ENCODE measurements at places on chromosomes 13 and 19.
A peak's percentile ranks its signal among the peaks of the same experiment; 100 is the strongest.

DNA sequence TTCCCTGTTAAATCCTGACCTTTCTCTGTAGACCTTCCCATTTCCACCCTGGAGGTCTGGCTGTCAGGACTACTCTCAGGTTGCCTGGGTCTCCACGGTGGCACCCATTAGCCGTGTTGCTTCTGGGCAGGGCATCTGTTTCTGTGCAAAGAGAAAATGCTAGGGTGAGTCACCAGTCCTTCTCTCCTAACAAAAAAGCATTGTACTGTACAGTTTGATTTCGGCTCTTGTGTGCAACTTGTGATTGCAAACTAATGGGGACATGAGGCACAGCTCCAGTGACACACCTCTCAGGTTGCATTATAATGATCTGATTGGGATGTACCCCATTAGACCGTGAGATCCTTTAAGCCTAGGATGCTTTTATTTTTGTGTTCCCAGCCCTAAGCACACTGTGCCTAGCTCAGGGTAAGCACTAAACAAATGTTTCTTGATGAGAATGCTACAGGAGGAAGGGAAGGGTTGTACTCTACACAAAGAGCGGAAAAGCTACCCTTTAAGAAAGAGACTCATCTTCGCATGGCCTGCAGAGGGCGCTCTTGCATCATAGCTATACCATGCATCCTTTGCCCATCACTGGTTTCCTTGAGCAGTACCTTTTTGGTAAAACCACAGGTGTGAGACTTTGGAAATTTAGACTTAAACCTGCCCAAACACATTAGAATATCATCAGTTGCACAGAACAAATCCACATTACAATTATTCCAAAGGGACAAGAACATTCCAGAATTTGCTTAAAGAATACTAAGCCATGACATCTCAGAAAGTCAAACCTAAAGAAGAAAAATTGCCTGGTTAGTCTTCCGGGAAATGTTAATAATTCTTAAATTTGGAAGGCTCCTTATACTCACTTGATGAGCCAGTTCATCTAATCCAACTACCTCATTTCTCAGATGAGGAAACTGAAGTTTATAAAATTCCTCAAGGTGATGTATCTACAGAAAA lies 20.3 kb upstream of the TRIM13 start:
- DNase-seq = peak; percentile 74

- DNase-seq = no peak
These were observed 285.4 kb upstream of the GPC6 start for GRCh38 chr13:92941167-92941566.

- DNase-seq = peak; percentile 97
These were observed at the start of gene PAK4 for GRCh38 chr19:39125554-39126311. Gene PAK4, plus strand, starts transcription at chr19:39125786. Its CDS starts 43,768 bp downstream, at chr19:39169554.

- no peak for DNase-seq
These were observed 30.5 kb downstream of the MLLT1 start for GRCh38 chr19:6249296-6249695.

DNA sequence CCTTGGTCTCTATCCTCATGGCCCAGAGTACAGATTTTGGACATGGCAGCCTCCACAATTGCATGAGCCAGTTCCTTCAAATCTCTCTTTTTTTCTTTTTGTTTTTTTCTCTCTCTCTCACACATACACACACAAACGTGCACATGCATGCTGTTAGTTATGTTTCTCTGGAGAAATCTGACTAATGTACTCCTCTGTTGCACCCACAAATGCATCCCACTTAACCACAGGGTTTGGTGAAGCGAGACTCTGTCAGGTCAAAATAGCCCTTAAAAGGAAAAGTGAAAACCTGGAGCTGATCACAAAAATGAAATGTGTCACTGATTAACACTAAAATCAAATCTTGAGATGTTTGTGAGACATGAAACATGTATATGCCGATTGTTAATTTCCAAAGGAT lies 374.6 kb upstream of the ARGLU1 start:
- DNase-seq = no peak

- no peak for DNase-seq
These were observed 60.1 kb upstream of the MYCBP2 start for GRCh38 chr13:77386880-77387606.

GRCh38 chr13:59531571-59532091 lies 632.1 kb downstream of the DIAPH3 start:
- no peak for DNase-seq

DNA sequence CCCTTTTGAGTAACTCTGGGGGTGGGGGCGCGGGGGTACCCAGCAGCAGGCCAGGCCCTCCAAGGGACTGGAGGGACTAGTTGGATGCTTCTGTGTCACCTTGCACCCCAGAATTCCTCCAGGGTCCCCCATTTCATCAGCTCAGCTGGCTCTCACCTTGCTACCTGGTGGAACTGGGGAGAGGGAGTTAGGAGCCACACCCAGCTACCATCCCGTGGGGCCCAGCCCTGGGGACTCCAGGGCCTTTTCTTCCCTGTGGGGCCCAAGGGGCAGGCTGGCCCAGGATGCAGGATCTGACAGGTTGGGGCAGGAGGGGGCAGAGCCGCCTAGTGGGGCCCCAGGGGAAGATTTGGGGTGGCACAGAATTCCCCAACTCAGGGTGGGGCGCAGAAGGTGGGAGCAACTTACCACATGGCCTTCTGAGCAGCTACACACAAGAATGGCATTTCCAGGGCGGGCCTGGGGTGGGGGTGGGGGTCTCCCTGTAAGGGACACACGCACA lies 32.8 kb upstream of the NANOS3 start:
- DNase-seq = no peak

DNA sequence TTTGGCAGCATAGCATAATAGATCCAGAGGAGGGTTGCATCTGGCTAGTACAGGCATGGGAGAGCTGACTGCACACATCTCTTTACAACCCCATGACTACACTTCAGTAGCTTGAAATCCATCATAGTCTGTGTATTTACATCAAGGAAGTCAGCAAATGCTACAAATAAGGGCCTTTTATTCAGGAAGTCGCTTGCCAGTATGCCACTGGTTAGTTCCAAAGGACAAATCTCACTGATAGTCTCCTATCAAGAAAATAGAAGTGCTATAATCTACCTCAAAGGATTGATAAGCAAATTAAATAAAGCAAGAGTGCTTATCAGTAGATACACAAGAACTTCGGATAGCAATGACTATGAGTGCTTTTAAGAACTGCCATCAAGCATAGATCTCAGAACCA lies 112.7 kb downstream of the KLF12 start:
- DNase-seq = no peak

DNA sequence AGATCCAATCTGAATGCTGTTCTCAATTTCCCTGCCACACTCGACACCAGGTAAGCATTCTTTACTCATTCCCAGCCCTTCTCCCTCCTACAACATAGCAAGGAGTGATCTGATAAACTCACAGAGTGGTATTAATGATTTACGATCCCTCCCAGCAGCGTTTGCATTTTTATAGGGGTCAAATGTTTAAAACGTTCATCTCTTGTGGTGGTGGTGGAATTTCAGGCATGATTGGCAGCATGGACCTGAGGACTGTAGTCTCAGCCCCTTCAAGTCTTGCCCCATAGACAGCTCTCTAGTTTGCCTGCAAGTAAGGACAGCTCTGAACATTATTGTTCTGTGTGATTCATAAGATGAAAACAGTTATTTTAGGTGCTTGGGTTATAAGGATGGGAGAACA lies 565.7 kb downstream of the EFNB2 start:
- DNase-seq = no peak

GRCh38 chr13:36133950-36134626 lies 2.9 kb upstream of the DCLK1 start:
- DNase-seq = no peak

GRCh38 chr19:34220472-34221063 lies 33.8 kb upstream of the GARRE1 start:
- peak; percentile 47 for DNase-seq

DNA sequence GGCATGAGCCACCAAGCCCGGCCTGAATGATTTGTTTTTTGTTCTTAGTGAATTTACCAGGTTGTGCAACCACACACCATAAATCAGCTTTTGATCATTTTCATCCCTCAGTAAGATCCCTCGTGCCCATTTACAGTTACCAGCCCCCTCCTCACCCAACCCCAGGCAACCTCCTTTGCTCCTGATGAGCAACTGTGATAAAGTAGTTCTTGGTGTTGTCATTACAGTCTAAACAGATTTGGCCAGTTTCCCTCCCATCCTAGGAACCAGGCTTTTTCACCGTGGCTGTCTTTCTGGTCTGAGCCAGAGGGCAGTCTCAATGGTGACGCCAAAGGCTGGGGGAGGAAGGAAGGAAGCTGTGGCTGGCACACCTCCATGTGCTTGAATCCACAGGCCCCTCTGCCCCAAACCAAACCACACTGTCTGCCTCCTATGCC lies 61.2 kb upstream of the WDFY2 start:
- no peak for DNase-seq

DNA sequence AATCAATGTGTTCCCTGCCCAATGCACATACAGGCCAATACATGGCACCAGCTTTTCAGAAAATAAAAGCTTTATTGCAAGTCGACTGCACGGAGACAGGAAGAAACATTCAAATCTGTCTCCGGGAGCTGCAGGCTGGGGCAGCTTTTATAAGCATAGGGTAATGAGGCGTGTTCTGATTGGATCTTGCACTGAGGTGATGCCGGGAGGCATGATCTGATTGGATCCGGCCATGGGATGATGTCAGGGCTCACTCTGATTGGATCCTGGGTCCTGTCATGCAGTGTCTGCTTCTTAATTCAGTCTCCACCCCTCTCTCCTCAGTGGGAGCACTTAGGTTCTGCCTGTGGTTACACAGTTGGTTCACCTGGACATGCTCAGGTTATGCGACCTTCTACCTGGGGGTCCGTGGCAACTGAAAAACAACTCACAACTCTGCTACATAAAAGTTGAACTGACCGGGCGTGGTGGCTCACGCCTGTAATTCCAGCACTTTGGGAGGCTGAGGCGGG lies 11.8 kb upstream of the FBN3 start:
- no peak for DNase-seq

GRCh38 chr13:113794086-113794485 lies 35.1 kb downstream of the TMEM255B start:
- no peak for DNase-seq

DNA sequence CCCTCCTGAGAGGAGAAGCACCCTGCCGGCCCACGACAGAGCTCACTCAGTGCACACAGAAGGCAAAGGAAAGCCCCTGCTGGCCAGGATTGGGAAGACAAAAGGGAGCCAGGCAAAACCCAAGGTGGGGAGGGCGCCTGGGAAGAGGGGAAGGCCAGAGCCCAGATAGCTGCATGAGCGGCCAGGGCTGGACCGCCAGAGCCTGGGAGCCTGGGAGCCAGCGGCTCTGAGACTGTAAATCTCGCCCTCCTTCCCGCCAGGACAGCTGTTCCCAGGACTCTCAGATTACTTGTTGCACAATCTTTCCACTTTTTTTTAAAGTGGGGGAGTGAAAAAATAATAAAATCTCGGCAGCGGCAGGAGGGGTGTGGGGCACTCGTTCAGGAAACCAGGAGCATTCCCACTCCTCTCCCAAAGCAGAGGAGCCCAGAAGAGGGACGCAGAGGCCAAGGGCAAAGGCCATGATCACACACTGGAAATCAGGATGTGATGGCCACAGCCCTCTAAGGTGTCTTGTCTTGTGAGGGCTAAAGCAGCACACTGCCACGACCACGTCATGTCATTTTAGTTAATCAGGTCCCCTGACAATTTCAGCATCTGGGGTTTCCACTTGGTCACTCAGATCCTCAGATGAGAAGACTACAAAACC lies 19.6 kb upstream of the EPHX3 start:
- no peak for DNase-seq

- DNase-seq = no peak
These were observed 8.5 kb downstream of the MICU2 start for GRCh38 chr13:21595546-21595822.
